WTC11 (cell line): ENCODE measurements at places on chromosomes 2 and 18.

- no peak for DNase-seq
These were observed 21.5 kb downstream of the IWS1 start for GRCh38 chr2:127504552-127505430.

DNA sequence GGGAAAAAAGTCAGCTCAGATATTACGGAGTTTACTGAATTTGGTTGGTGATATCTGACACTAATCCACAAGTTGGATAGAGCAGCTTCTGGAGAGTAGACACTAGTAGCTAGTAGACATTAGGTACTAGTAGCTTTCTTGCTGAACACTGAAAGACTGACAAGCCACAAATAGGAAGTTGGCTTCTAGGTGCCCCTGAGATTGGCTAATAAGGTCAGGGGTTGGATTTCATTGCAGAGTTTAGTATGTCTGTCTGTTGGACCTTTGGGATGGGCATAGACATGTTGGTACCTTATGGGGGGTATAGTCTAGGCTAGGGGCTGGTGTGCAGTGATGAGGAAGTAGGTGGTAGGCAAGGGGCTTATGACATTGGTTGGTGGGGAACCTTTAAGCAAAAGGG, 164.9 kb upstream of the LRRTM1 start:
- no peak for DNase-seq

- no peak for DNase-seq
These were observed 390.0 kb downstream of the CPS1 start for GRCh38 chr2:210946395-210946794.

GRCh38 chr2:8645176-8645831, 36.6 kb upstream of the ID2 start:
- DNase-seq, result no peak

- DNase-seq, result no peak
These were observed 407.8 kb downstream of the CDH2 start for GRCh38 chr18:27769152-27769551.

- no peak for DNase-seq
These were observed 99.9 kb downstream of the TFCP2L1 start for GRCh38 chr2:121185111-121185510.

- no peak for DNase-seq
These were observed 66.8 kb downstream of the BMPR2 start for GRCh38 chr2:202442882-202443281.
